NB4 (cell line): ENCODE measurements at places on chromosomes 6 and 20.

DNA sequence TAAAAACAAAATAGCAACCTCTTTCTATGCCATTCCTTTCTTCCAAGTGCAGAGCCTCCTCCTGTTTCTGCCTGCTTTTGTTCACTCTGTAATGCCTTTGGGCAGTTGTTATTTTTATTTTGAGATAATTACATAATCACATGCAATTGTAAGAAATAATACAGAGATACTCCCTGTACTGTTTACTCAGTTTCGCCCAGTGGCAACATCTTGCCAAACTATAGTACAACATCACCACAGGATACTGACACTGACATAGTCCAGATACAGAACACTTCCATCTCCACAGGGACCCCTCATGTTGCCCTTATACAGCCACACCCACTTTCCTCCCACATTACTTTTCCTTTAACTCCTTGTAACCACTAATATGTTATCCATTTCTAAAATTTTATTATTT lies 59.7 kb downstream of the BANF2 start:
- DNase-seq, result no peak

DNA sequence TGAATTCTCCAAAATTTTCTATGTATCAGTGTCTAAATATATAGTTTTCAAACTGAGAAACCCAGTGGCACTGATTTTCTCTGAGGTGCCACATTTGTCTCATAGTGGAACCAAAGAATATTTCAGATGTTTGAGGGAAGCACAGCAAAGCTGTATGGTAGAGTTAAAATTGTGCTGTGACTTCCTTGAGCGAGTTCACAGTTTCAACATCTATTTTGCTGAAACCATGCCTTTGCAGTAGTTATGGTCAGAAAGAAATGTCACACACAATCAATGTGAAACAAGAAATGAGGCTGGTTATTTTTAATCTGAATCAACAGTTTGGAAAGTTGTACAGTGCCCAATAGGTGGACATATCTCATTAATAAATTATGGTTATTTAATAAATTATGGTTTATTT lies 394.0 kb upstream of the SPTLC3 start:
- DNase-seq, result no peak

DNA sequence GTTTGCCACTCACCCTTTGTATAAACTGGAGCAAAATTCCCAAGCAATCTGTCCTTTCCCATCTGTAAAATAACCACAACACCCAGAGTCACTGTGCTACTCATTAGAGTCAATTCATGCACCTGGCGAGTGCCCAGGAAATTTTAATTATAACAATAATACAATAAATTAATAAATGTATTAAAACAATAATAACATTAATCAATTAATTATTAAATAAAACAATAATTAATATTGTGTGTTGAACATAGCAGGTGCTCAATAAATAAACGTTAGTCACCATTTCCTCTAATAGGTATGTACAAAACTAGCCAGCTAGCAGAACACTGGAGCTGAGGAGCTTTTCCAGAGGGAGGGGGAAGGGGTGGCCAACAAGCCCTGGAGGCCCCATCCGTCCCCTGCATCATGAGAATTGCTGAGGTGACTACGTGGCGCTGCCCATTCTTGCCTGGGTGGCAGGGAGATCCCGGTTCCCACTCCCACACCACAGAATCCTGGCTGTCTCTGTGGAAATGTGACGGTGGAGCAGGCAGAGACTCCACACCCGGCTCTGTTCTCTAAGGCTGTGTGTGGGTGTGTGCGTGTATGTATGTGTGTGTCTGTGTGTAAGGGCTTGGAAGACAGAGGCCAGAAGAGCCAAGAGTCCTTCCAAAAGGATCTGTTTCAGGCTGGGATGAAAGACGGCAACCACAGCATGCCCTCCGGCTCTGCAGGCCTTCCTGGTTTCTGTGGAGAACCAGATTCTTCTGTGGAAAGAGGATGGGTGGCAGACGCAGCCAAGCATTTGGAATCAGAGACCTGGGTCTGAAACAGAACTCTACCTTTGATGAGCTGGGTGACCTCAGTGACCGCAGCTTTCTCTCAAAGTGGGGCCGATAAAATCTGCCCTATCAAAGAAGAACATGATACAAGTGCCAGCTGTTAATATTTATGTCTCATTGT lies 18.8 kb upstream of the EZR start:
- DNase-seq, result no peak

DNA sequence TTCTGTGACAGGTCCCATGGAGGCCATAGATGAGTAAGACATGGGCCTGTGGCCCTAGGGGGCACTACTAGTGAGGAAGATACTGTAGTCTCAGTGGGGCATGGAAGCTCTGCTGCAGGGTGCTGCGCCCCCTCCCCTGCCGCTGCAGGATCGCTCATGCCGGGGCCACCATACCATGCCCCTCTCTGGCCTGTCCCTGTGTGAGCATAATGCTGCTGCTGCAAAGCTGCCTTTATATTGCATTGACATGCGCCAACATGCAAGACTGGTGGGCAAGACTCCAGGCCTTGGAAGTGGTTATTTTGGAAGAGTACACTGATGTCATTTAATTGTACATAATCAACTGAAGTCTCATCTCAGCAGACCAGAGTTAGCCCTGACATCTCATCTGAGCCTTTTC lies 60.0 kb downstream of the TOX2 start:
- DNase-seq, result no peak

DNA sequence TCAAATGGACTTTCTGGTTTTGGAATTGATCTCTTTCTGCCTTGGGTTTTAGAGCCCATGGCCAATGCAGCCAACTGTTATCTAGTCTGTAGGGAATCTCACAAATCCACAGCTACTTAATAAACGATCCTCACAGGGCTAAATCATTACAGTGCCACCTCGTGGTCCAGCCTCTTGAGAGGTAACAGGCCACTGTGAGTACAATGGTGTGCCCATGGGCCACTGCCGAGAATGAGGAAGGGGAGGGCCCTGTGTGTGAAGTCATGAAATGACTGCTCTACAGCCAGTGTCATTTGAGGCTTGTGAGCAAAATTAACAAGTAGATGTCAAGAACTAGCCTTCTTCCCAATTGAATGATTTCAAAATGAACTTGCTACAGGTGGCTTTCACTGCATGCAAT lies 54.3 kb upstream of the GMPR start:
- peak; percentile 82 for DNase-seq

GRCh38 chr20:20843982-20844381 lies 131.5 kb upstream of the RALGAPA2 start:
- peak; percentile 47 for DNase-seq

DNA sequence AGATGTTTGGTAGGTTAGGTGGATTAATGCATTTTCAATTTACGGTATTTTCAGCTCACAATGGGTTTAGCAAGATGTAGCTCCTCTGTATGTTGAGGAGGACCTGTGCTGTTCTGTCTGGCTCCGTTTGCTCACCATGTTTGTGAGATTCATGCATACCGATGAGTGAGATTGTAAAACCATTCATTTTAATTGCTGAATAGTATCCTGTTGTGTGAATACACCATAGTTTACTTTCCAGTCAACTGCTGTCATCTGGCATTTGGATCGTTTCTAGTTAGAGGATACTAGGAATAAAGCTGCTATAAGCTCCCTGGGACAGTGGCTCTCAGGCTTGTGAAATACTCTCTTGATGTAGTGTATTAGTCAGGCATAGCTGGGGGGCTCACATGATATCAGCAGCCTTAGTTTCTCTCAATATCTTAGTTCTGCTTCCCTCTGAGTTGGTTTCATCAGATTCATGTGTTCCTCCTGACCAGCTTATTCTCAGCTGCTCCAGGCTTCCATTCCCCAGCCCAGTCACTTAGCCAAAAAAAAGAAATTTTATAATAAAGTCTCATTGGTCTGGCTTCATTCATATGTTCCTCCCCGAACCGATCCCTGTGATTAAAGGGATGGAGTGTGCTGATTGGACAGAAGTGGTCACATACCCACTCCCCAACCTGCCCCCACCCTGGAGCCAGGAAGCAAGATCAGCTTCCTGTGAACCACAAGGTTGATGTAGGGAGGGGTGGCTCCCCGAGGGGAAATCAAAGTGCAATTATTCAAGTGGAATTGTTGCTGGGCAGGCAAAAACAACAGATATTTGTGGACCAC lies 10.9 kb upstream of the B4GALT5 start:
- DNase-seq, result peak; percentile 87

DNA sequence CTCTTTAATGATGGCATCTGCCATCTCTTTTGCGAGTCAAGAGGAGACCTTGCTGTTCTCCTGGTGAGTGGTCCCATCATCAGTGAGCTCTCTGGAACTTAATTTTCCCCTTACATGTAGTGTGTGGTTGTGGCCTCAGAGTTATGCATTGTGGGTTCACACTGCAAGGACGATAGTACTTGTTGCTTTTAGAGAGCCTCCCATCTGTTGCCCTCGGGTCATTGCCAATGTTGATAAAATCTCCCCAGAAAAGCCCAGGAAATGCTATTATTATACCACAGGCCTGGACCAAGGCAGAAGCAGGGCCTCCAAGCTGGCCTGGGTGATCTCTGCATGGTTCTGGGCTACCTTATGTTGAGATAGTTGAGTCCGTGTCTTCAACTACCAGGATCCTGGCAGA lies 241.6 kb downstream of the BMP7 start:
- DNase-seq, result no peak

DNA sequence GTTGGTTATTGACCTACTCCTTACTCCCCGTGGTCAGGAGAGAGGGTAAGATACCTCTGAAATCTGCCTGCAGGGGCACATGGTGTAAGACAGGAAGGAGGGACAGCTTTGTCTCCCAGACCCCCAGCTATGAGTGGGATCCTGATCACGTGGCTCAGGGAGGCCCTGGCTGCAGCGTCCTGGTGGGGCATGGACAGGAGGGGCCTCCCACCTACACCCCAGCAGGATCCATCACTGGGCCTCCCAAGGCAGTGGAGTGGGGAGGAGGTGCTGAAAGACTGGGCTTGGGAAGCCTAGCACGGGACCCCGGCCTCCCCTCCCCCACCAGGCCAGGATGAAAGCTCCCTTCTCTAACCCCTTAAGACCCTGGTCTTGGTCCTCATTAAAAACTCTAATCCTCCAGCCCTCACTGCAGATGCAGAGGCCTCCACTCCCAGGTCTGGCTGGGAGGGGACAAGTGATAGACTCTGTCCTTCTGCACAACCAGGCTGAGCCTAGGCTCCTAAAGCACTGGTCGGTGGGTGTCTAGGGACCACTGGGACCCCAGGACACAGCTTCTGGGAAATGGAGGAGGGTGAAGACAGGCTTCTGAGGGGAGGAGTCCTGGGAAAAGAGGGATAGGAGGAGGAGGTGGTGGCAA lies 29.6 kb upstream of the VEGFA start:
- no peak for DNase-seq

DNA sequence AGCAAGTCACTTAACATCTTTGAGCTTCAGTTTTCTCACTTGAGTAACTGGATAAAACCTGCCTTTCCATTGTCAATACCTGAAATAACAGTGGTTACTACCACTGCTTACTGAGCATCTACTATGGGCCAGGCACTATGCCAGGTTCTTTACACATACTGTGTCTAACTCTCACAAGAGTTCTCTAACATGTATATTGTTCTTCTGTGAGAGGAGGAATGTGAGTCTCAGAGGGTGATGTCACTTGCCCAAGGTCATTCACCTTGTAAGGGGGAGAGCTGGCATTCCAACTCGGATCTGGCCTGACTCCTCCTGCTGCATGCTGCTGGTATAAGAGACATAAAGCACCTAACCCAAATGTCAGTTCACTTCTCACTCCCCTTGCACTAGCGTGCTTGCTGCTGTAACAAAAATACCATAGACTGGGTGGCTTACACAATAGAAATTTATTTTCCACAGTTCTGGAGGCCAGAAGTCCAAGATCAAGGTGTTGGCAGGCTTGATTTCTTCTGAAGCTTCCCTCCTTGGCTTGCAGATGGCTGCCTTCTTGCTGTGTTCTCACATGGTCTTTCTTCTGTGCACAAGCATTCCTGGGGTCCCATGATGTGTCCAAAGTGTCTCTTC lies 21.9 kb upstream of the SGK2 start:
- no peak for DNase-seq

GRCh38 chr6:139064981-139065665 lies 36.6 kb downstream of the ABRACL start:
- DNase-seq, result no peak

DNA sequence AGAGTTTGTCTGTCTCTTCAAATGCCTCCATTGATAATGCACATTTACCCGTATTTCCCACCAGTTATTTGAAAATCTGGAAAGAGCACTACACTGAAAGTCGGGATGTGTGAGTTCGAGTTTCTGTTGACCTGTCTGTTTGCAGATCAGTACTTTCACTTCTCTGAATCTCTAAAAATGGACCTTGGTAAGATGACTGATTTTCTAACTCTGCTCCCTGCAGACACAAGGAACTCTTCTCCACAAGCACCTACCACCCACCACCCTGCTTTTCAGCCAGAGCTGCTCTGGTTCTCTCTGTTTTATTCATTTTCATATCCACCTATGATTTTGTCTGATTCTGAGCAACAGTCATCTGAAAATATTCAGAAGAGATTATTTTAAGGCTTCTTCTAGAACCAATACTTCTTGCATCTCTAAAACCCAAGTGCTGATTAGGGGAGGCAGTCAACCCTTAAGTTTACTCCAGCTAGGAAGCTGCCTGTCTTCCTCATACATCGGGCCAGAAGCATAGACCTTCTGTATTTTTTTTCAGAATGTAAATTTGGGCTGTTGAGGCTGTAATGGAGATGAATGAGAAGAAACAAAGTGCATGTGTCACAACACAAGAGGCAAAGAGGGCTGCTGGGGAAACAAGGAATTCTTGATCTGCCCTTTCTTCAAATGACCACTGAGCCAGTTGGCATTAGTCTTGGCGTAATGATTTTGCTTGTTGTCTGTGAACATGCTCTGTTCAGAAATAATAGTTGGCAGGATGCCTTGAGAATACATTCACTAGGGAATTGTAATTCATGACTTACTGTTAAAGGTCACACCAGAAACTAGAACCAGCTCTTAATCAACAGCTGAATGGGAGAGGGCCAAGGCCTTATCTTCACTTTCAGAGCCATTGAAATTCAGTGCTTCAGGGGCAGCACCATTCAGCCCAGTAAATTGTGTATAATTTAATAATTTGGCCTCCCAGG lies 85.4 kb upstream of the MYLIP start:
- no peak for DNase-seq

DNA sequence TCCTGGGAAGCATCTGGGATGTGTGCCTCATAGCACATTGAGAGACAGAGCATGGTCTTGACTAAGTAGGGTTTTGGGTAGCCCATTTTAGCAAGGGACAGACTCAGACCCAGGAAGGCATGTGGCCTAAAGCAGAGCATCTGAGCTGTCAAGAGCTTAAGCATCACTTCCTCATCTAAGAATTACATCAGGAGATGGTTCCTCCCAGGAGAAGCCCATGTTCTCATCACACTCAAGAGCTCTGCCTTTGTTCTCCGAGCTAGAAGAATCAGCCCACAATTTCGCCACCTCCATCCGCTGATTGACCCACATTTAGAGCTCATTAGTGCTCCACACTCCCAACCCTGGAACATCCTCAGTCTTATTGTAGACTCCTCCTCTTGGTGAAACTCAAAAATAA lies 68.3 kb downstream of the NPEPL1 start:
- peak; percentile 51 for DNase-seq

GRCh38 chr6:33207552-33208090 lies 679 bp upstream of the RING1 start:
- peak; percentile 53 for DNase-seq
